ENCODE measurements at places on chromosomes 5 and 9.

DNA sequence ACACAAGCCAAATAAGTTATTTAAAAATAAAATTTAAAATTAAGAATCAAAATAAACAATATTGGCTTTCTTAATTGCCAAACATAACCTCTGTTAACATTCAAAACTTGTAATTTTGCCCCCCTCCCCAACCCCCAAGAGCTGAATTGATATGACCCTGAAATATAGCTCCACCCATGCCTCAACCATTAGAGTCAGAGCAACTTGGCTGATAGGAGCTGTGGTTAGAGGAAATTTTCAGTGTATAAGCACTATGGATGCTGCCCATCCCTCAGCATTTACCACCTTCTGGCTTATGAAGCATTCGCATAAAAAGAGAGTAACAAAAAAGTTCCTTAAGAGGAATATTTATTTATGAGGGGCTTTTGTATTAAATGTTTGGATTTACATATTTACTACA is 6.1 kb downstream of the POC5 start:
- no peak for DNase-seq

DNA sequence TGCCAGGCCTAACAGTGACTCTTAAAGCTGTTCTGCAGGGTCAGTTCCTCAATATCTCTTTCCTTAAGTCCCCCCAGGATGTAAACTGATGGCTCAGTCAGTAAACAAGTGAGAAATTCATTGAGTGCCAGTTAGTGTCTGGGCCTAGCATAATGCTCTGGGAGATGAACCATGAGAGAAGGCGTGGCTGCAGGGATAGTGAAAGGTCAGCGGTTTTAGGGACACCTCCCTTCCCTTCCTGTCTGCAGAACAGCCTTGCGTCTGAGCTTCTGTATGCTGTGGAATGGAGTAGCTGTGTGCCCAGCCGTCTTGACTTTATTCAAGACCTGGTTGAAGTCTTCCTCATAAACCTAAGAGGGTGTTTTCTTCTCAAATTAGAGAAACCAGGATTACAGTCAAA is 46.7 kb upstream of the DMRT3 start:
- DNase-seq: no peak

- DNase-seq: no peak
These were observed 53.0 kb downstream of the CDC14B start for GRCh38 chr9:96566498-96567202.

DNA sequence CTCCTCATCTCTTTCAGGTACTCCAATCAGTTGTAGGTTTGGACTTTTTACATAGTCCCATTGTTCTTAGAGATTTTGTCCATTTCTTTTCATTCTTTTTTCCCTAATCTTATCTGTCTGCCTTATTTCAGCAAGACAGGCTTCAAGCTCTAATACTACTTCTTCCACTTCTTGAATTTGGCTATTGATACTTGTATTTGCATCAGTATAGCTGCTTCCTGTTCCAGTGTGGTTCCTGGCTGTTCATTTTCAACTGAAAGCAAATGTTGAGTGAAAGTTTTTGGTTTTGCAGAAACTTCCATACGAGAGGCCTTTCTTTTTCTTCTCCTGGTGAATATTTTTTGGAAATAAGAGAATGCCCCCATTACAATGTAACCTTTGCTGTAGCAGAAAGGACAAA is 12.0 kb upstream of the IFNA1 start:
- no peak for DNase-seq

DNA sequence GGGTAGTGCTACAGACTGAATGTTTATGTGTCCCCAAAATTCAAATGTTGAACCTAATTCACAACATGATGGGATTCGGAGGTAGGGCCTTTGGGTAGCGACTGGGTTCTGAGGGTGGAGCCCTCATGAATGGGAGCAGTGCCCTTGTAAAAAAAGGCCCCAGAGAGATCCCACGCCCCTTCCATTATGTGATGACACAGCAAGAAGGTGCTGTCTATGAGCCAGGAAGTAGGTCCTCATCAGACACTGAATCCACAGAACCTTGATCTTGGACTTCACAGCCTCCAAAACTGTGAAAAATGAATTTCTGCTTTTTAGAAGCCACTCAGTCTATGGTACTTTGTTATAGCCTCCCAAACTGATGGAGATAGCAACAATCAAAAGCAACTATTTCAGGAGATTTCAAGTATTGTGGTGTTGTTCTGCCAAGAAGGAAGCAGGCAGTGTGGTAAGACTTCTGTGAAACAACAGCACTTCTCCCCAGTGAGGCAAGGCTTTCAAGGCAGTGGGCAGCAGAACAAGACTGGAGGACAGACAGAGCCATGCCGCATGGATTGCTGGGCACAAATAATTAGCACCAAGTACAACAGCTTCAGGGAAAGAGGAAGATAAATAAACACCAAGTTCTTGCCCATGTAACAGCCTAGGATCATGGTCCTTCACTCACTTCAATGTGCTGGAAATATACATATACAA is 76.1 kb downstream of the OR2K2 start:
- no peak for DNase-seq

GRCh38 chr5:36815871-36816270 is 60.7 kb upstream of the NIPBL start:
- no peak for DNase-seq

- peak; percentile 15 for DNase-seq
These were observed 114.9 kb upstream of the NFIB start for GRCh38 chr9:14428781-14429230.

DNA sequence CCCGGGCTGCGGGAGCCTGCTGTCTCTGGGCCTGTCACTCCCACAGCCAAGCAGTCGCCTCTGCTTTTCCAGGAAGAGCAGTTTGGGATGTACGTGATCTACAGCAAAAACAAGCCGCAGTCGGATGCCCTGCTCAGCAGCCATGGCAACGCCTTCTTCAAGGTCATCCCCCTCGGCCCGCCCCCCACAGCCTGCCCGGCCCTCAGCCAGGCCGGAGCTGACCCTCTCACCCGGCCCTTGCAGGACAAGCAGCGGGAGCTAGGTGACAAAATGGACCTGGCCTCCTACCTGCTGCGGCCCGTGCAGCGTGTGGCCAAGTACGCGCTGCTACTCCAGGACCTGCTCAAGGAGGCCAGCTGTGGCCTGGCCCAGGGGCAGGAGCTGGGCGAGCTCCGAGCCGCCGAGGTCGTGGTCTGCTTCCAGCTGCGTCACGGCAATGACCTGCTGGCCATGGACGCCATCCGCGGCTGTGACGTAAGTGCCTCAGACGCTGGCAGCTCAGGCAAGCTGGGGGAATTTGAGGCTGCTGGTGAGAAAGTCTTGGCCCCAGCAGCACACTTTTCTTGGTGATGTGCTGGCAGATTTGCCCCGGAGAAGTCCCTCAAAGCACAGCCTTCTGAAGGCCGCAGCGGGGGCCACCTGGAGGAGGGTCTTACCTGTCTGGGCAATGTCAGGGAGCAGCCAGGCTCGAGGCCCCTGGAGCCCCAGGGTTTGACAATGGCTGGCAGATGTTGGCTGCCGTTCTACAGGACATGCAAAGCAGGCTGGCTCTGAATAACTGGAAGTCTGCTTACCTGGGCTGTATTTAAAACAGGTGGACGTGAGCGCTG is 20.1 kb upstream of the LRRC14B start:
- DNase-seq: no peak

- DNase-seq: no peak
These were observed 48.8 kb downstream of the TRPM3 start for GRCh38 chr9:71072587-71072986.

- no peak for DNase-seq
These were observed 51.1 kb downstream of the TTLL11 start for GRCh38 chr9:122042056-122042455.

DNA sequence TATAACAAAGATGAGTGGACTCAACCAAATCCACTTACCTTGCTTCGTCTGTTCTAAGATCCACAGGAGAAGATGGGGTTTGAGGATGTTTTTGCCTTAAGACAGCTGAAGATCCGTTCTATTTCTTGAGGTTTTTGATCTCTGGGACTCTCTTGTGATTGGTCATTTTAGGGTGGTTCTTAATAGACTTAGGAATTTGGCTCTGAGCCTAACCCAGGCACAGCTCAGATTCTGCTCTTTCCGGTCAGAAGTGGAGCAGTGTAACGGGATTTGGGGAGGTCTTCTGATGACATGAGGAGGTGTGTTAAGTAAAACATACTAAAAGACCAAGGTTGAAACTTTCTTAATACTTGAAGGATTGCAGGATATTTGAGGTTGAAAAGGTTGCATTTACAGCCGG is 166.9 kb downstream of the DMRT2 start:
- DNase-seq: no peak

GRCh38 chr9:108484468-108484867 is 371.3 kb downstream of the ACTL7B start:
- no peak for DNase-seq

DNA sequence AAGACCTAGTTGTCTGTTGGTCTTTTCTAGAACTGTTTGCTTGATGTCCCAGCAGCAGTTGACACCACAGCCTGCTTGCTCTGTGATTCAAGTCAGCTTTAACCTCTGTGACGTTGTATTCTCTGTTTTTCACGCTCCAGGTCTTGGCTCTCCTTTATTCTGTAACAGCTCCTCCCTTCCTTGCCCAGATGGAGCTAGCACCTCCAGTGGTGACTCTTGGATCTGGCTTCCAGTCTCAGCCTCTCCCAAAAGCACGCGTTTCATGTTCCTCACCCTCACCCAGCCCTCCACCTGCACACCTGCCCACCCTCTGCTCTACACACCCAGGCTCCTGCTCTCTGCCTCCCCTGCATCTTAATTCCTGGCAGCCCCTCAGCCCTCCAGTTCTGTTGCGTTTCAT is 50.6 kb downstream of the DMRT1 start:
- DNase-seq: no peak

DNA sequence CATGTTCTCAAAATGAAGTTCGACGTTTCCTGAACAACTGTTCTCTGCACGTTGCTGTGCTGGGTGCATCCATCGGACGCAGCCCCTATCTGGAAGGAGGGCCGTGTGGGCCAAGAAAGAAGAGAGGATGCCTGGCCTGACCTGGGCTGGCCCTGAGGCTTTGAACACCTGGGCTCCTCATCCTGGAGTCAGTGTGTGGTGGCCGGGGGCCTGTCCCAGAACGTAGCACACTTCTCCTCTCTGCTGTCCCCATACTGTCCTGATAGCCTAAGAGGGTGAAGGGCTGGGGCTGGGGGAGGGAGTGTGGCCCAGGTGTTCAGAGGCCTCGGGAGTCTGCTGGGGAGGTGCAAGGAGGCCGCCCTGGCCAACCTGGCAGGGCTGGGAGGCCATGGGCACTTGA is 21.5 kb downstream of the COL5A1 start:
- DNase-seq: no peak

DNA sequence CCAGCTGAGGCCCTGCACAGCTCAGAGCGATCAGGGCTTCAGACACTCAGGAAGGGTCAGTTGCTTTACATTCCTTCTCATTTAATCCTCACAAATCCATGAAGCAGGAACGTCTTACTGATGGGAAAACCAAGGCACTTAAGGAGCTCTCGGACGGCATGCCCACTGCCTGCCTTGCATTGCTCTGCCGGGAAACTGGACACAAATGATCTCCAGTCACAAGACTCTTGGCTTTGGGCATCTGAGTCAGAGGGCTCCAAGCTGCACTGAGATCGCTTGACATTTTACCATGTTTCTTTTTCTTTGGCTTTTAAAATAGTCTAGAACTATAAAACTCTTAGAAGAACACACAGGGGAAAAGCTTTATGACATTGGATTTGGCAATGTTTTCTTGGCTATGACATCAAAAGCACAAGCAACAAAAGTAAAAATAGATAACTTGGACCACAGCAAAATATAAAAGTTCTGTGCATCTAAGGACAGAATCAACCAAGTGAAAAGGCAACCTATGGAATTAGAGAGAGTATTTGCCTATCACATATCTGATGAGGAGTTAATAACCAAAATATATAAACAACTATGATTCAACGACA is 43.6 kb upstream of the HRH2 start:
- no peak for DNase-seq

GRCh38 chr5:108876451-108876850 is 128.8 kb downstream of the FER start:
- DNase-seq: no peak

- DNase-seq: peak; percentile 97
These were observed 32.9 kb upstream of the STXBP1 start for GRCh38 chr9:127578952-127579853.
